Colonic mucosa (tissue), 4 donors: ENCODE measurements at places on chromosomes 4 and X.

GRCh38 chr4:5930456-5930855 is 37.6 kb upstream of the CRMP1 start:
- no peak for DNase-seq
- H3K4me1 ChIP-seq = no peaks in the 10 kb centered on the region
- no peak overlapping the region for H3K27ac ChIP-seq
- H3K36me3 ChIP-seq = no peaks in the 10 kb centered on the region
- H3K4me3 ChIP-seq = no peak overlapping the region

- H3K4me3 ChIP-seq = no peak overlapping the region
- H3K36me3 ChIP-seq = no peaks in the 10 kb centered on the region
- no peaks in the 10 kb centered on the region for H3K27me3 ChIP-seq
- H3K27ac ChIP-seq = no peak overlapping the region
- H3K4me1 ChIP-seq = peaks cover 7% of the 10 kb centered on the region
Measured at GRCh38 chr4:15007201-15007600, 4.9 kb downstream of the CPEB2 start.

- H3K27ac ChIP-seq = no peak overlapping the region
- H3K27me3 ChIP-seq = no peaks in the 10 kb centered on the region
- H3K36me3 ChIP-seq = no peaks in the 10 kb centered on the region
- DNase-seq = no peak
- H3K4me1 ChIP-seq = no peaks in the 10 kb centered on the region
- no peak overlapping the region for H3K4me3 ChIP-seq
Measured at GRCh38 chr4:139674875-139675550, 9.4 kb downstream of the MGST2 start.

DNA sequence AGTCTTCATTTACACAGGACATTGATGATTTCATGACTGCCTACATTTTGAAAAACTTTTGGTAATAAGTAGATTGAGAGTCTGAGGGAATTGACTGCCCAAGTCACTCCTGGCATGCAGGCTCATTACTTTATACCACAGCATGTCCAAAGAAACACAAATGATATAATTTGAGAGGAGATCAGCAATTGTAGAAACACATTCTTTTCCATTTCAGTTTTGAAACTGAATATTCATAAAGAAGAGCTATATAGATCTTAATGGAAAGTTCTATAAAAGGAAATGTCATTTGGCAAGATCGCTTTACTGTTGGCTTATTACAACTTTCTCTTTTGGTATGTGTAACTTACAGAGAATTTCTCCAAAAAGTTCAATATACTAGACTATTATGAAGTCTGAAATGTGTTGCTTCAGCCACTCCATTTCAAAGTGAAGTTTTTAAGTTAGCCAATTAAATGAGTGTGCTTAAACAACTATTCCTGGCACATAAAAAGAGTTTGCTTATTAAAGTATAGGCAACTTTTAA is 158.0 kb downstream of the ARAP2 start:
- no peaks in the 10 kb centered on the region for H3K27me3 ChIP-seq
- H3K27ac ChIP-seq = no peak overlapping the region
- DNase-seq = no peak
- H3K36me3 ChIP-seq = no peaks in the 10 kb centered on the region

- H3K27ac ChIP-seq = no peak overlapping the region
- no peaks in the 10 kb centered on the region for H3K4me1 ChIP-seq
Measured at GRCh38 chr4:100795581-100795980, 277.8 kb upstream of the EMCN start.

GRCh38 chrX:149504915-149505651 is at the start of gene IDS:
IDS (minus strand) TSS chrX:149505306; CDS start chrX:149505137, 169 bp downstream.
- no peaks in the 10 kb centered on the region for H3K36me3 ChIP-seq
- DNase-seq = peak; percentile 87
- peak within 1 kb of the TSS; percentile 41 for H3K4me3 ChIP-seq
- no peaks in the 10 kb centered on the region for H3K4me1 ChIP-seq
- peak within 1 kb of the TSS; percentile 71 for H3K27ac ChIP-seq

DNA sequence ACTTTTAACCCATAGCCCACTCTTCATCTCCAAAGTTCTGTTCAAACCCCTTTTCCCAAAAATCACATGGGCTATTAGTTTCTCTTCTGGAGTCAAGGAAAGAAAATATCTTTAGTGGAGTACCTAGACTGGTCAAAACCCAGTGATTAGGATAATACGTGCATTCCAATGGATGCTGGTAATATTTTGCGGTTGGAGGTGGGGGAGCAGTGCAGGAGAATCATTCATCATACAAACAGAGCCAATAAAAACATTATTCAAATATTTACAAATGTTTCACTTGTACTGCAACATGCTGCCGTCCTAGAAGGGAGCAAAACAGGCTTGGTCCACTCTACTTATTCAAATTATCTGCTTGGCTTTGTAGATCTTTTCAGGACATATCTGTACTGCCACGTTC is 57.2 kb upstream of the RAB9B start:
- H3K4me1 ChIP-seq = no peaks in the 10 kb centered on the region
- no peaks in the 10 kb centered on the region for H3K36me3 ChIP-seq
- no peaks in the 10 kb centered on the region for H3K27me3 ChIP-seq
- no peak overlapping the region for H3K27ac ChIP-seq
- no peak for DNase-seq
- H3K4me3 ChIP-seq = no peak overlapping the region

GRCh38 chr4:153468587-153468986 is 2.4 kb downstream of the TMEM131L start:
- H3K36me3 ChIP-seq = no peaks in the 10 kb centered on the region
- no peak for DNase-seq
- peak overlapping the region; percentile 9 for H3K4me3 ChIP-seq
- no peaks in the 10 kb centered on the region for H3K27me3 ChIP-seq

- DNase-seq = no peak
- no peaks in the 10 kb centered on the region for H3K4me1 ChIP-seq
- H3K27me3 ChIP-seq = no peaks in the 10 kb centered on the region
- no peak overlapping the region for H3K27ac ChIP-seq
- no peak overlapping the region for H3K4me3 ChIP-seq
Measured at GRCh38 chr4:106367072-106367471, 1.5 kb downstream of the GIMD1 start.

DNA sequence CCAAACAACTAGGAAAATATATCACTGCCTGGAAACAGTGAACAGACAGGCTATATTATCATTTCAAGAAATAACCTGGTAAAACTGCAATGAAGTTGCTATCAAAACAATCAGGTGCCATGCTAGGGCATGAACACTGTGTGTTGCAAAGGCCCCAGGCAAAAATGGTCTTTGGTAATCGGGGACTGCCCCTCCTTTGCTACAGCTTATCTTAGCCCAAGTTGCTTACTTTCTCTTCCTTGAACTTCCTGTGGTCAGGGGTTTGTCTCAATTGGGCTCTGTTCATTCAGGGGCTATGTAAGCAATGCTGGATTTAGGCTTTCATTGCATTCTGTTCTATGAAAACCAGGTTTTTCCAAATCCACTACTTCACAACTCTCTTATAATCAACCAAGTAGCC is 30.4 kb downstream of the SCML1 start:
- H3K4me3 ChIP-seq = no peak overlapping the region
- H3K36me3 ChIP-seq = no peaks in the 10 kb centered on the region
- H3K4me1 ChIP-seq = no peaks in the 10 kb centered on the region
- no peak overlapping the region for H3K27ac ChIP-seq

- no peak for DNase-seq
- H3K27me3 ChIP-seq = no peaks in the 10 kb centered on the region
- H3K4me1 ChIP-seq = no peaks in the 10 kb centered on the region
Measured at GRCh38 chr4:32032136-32032672, 1312.0 kb downstream of the PCDH7 start.

- no peaks in the 10 kb centered on the region for H3K36me3 ChIP-seq
- no peak overlapping the region for H3K4me3 ChIP-seq
- no peak overlapping the region for H3K27ac ChIP-seq
- no peaks in the 10 kb centered on the region for H3K4me1 ChIP-seq
Measured at GRCh38 chr4:154344686-154345085, 146.9 kb downstream of the DCHS2 start.

GRCh38 chr4:48863728-48864127 is 32.8 kb downstream of the OCIAD1 start:
- DNase-seq = no peak
- H3K36me3 ChIP-seq = no peaks in the 10 kb centered on the region
- H3K4me3 ChIP-seq = no peak overlapping the region
- H3K4me1 ChIP-seq = no peaks in the 10 kb centered on the region
- no peak overlapping the region for H3K27ac ChIP-seq

DNA sequence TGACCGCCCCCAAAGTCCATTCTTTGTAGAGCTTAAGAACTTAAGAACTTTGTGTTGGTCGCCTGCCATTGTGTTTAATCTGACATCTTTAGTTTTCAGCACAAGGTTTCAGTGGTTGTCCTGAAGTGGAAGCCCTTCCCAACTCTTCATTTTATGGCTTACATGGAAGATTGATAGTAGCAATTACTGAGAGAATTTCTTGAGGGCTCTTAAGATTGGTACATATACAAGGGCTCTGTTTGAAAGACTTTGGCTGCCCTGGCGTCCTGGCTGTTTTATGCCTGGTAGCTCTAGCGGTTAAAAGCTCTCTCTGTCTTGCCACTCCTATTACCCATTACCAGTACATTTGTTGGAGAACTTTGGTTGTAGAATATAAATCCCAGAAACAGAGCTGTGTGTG is 75.0 kb downstream of the KDM6A start:
- no peak overlapping the region for H3K4me3 ChIP-seq
- no peaks in the 10 kb centered on the region for H3K27me3 ChIP-seq
- no peak overlapping the region for H3K27ac ChIP-seq
- no peaks in the 10 kb centered on the region for H3K4me1 ChIP-seq
- no peaks in the 10 kb centered on the region for H3K36me3 ChIP-seq

GRCh38 chr4:39354254-39354552 is 12.0 kb downstream of the RFC1 start:
- DNase-seq = no peak
- peak overlapping the region; percentile 85 for H3K27ac ChIP-seq
- no peaks in the 10 kb centered on the region for H3K36me3 ChIP-seq
- no peaks in the 10 kb centered on the region for H3K27me3 ChIP-seq
- peak overlapping the region; percentile 18 for H3K4me3 ChIP-seq

- H3K27me3 ChIP-seq = no peaks in the 10 kb centered on the region
- no peak overlapping the region for H3K4me3 ChIP-seq
- H3K27ac ChIP-seq = no peak overlapping the region
- H3K4me1 ChIP-seq = no peaks in the 10 kb centered on the region
- DNase-seq = no peak
- H3K36me3 ChIP-seq = no peaks in the 10 kb centered on the region
Measured at GRCh38 chr4:175350246-175350645, 432.1 kb downstream of the ADAM29 start.

DNA sequence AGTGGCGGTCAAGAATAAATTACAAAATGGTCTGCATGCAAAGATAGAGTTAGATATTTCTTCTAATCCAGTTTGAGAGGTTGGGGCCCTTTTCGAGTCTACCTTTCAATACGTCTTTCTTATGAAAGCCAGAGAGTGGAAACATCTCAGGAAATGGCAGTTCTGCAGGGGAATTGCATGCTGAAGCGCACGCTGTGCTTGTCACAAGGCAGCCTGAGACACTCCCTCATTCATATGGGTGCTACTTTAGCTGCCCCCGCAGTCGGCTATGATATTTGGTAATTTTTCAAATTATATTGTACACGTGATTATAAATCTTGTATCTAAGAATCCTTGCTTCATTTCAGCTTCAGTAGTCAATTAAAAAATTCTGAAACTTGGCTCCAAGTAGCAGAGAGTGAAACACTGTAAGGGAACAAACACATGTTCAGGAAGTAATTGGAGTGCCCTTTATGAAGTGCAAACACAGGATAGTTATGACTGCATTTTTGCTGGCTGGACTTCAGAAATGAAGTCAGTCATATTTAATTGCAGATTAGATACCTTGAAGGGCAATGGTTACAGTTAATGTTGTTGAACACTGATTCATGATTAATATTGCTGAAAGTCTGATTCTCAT is 145.5 kb upstream of the NAP1L5 start:
- H3K27me3 ChIP-seq = no peaks in the 10 kb centered on the region
- H3K36me3 ChIP-seq = no peaks in the 10 kb centered on the region
- H3K4me1 ChIP-seq = peaks cover 14% of the 10 kb centered on the region
- H3K27ac ChIP-seq = peak overlapping the region; percentile 63

DNA sequence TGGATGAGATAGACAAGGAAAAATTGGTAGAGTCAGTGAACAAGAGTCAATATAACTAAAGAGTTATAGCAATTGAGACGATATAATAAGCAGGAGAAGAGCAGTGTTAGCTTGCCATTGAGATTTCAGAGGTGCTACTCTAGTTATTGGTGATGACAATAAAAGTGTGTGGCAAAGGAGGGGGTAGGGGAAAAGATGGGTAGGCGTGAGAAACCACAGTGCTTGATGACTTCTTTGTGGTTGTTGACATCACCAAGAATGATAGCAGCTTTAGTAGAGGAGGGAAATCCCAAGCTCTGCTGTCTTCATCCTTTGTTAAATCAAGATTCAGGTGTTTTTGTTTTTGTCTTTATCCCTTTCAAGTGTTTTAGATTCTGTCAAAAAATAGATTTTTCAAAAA is 179.9 kb upstream of the PPP3CA start:
- no peak for DNase-seq
- H3K4me1 ChIP-seq = no peaks in the 10 kb centered on the region
- no peaks in the 10 kb centered on the region for H3K36me3 ChIP-seq

DNA sequence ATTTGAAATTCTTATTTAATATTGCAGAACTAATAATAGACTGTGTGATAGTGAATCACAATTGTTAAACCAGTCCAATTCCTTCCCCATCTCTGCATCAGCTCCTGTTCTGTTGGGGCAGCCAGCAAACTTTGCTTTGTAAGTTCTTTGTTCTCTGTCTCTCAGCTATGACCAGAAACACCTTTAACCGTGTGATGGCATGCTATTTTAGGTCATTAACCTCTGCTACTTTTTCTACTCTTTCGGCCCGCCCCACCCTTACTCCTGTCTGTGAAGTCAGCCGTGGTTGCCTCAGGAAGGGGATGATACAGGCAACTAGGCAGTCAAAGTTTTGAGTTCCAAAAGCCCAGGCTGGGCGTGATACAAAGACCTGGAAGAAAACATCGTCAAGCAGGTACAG is 51.3 kb upstream of the EGFL6 start:
- no peak overlapping the region for H3K4me3 ChIP-seq
- no peak overlapping the region for H3K27ac ChIP-seq
- no peak for DNase-seq
- no peaks in the 10 kb centered on the region for H3K36me3 ChIP-seq
- H3K4me1 ChIP-seq = no peaks in the 10 kb centered on the region

DNA sequence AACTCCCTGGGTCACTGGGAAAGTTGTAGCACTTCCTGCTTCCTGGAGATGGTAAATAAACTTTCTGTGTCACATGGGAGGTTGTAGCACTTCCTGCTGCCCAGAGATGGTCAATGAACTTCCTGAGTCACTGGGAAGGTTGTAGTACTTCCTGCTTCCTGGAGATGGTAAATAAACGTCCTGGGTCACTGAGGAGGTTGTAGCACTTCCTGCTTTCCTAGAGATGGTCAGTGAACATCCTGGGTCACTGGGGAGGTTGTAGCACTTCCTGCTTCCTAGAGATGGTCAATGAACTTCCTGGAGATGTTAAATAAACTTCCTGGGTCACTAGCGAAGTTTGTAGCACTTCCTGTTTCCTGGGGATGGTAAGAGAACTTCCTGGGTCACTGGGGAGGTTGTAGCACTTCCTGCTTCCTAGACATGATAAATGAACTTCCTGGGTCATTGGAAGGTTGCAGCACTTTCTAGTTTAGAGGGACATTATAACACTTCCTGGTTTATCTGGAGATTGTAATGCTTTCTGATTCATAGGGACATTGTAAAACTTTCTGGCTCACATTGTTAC is 62.3 kb upstream of the CD99 start:
- H3K27ac ChIP-seq = peak overlapping the region; percentile 71
- no peak overlapping the region for H3K4me3 ChIP-seq
- H3K4me1 ChIP-seq = no peaks in the 10 kb centered on the region
- no peaks in the 10 kb centered on the region for H3K36me3 ChIP-seq
- no peak for DNase-seq
- no peaks in the 10 kb centered on the region for H3K27me3 ChIP-seq

GRCh38 chrX:86383681-86384540 is 235.7 kb downstream of the DACH2 start:
- H3K27ac ChIP-seq = no peak overlapping the region
- no peaks in the 10 kb centered on the region for H3K4me1 ChIP-seq
- no peaks in the 10 kb centered on the region for H3K27me3 ChIP-seq
- H3K36me3 ChIP-seq = no peaks in the 10 kb centered on the region
- DNase-seq = no peak
